T47D (cell line): ENCODE measurements at places on chromosomes 4 and X.

DNA sequence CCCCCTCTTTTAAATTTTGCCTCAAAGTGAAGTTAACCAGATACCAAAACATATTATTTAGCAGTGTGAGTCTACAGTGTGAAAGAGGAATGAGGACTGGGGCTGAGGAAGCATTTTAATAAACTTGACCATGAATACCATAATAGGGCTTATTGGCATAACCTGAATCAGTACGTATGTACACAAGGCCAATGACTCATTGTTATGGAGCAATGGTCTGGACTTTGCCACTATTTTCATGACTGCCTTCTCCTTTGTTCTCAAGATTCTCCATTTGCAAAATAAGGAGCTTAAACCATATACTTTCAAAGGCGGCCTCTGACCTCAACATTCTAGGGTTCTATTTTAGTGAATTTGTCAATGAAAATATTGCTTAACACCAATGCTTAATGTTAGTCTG lies 102.8 kb upstream of the OR13H1 start:
- DNase-seq: no peak

- peak; percentile 14 for DNase-seq
Measured at GRCh38 chr4:51943221-51943620, 76.9 kb downstream of the LRRC66 start.

GRCh38 chr4:135927651-135928050 lies 1604.6 kb downstream of the PCDH18 start:
- no peak for DNase-seq

DNA sequence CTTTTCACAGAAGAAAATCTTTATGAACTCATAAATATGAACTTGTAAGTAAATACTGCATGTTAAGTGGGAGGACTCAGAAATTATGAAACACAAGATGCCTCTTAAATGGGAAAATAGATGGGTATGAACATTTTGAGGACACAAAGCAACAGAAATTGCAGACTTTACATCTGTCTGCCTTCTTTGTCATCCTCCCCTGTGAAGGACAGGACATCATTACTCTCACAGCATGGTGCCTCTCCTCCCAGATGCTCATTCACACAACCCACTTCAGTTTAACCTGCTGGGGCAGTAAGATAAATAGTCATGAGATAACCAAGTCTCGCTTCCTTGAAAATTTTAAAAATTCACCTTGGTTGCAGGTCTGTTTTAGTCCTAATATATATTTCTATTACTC lies 144.5 kb downstream of the APBB2 start:
- no peak for DNase-seq

DNA sequence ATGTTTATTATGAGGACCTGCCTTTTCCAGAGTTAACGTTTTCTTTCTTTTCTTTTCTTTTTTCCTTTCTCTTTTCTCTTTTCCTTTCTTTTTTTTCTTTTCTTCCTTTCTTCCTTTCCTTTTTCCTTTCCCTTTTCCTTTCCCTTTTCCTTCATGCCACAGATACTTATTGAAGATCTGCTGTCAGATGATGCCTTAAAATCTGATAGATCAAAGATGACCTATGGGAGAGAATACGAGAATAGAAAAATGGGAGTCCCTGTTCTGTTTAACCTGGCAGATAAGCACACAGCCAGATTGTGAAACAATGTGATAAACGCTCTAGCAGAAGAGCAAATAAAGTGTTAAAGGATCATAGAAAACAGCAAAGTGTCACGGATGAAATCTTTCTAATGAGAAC lies 38.9 kb downstream of the AFF1 start:
- DNase-seq: no peak

- DNase-seq: no peak
Measured at GRCh38 chr4:122842984-122843531, 16.4 kb downstream of the FGF2 start.

GRCh38 chr4:41569961-41570360 lies 32.0 kb downstream of the LIMCH1 start:
- no peak for DNase-seq

DNA sequence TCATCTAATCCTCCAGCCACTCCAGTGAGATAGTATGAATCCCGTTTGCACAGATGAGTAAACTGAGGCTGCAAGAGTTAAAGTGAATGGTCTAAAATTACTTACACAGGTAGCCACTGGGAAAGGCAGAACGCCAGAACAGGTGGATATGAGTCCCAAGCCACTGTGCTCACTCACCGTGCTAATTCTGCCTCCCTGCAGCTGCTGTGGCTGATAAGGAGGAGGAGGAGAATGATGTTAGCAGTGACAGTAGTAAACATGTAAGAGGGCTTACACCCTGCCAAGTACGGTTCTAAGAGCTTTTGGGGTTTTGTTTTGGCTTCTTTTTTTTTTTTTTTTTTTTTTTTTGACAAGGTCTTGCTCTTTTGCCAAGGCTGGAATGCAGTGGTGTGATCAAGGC lies 90.5 kb upstream of the PRPS2 start:
- no peak for DNase-seq

GRCh38 chr4:74623041-74623440 lies 171.3 kb downstream of the BTC start:
- DNase-seq: peak; percentile 80

GRCh38 chrX:153411988-153412574 lies 809 bp downstream of the ZFP92 start:
- DNase-seq: no peak

DNA sequence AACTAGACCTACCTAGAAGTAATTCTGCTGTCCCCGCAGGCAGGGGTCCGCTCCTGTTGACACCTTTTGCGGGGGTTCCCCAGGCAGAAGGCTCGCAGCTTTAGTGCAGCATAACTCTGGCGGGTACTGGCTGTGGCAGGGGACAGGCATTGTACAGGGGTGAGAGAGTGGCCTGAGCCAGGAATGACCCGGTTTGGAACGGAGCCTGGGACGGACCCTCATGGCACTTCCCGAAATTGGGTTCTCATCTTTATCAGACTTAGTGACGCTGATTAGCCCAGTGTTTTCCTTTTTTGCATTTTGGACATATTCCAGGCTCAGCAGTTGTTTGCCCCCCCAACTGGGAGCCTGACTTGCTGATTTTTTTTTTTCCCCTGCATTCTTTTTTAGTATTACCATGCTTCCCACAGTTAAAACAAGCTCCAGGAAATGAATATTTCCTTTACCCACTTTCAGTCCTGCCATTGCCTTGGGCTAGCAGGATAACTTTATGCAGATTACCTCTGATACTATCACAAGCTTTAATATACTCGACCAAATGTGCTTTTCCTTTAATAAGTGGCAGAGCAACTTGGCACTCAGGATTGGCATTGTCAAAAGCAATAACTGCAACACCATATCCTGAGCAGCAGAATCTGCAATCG lies 55.8 kb upstream of the WDR1 start:
- no peak for DNase-seq

- peak; percentile 82 for DNase-seq
Measured at GRCh38 chrX:47030339-47030738, 47.9 kb upstream of the RGN start.

GRCh38 chr4:128449251-128449650 lies 161.6 kb upstream of the PGRMC2 start:
- DNase-seq: no peak

GRCh38 chr4:185426960-185427688 lies 1.4 kb upstream of the UFSP2 start:
- DNase-seq: no peak

- DNase-seq: no peak
Measured at GRCh38 chr4:71377561-71377960, 38.7 kb downstream of the SLC4A4 start.

- DNase-seq: no peak
Measured at GRCh38 chr4:108428923-108429322, 191.5 kb upstream of the RPL34 start.

DNA sequence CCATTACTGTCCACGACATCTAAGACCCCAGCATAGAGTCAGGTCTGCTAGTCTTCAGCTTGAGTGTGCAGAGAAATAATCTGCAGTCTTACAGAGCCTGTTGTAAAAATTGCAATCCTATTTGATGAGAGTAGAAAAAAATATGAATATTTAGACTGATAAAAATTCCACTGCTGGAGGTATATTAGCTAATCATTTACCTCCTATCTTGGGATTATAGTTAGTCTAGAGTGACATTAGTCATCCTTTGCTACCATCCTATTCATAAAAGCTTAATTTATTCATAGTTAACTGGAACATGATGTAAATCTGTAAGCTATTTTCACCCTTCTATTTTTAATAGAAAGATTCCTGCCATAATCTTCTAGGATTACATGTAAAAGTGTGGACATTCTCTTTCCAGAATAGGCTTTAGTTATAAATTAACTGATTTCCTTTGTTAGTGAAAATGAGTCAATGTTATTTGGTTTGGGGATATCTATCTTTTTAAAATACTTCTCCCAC lies 26.7 kb downstream of the C4orf54 start:
- no peak for DNase-seq

- no peak for DNase-seq
Measured at GRCh38 chrX:23656684-23657083, 10.6 kb upstream of the PRDX4 start.

- DNase-seq: peak; percentile 91
Measured at GRCh38 chr4:76215077-76215476, 1.5 kb upstream of the SCARB2 start.

DNA sequence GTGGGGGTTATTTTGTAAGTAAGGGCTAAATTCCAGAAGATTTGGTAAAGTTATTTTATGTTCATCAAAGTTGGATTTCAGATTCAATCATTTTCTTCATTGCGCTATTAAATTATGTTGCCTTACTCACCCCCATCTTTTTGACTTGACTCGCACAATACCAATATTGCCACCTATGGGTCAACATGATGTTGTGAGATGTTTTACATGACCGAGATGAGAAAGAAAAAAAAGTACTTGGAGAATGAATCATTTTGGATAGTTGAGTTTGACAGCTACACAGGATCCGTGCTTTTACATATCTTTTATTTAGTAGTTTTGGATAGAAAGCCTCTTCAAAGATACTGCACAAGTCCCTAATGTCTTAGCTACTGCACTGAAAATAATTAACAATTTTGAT lies 224.2 kb upstream of the EMCN start:
- DNase-seq: peak; percentile 5
